ENCODE measurements at places on chromosomes 5 and 9.

GRCh38 chr5:5584236-5584745 is 161.8 kb downstream of the ICE1 start:
- no peak for DNase-seq

DNA sequence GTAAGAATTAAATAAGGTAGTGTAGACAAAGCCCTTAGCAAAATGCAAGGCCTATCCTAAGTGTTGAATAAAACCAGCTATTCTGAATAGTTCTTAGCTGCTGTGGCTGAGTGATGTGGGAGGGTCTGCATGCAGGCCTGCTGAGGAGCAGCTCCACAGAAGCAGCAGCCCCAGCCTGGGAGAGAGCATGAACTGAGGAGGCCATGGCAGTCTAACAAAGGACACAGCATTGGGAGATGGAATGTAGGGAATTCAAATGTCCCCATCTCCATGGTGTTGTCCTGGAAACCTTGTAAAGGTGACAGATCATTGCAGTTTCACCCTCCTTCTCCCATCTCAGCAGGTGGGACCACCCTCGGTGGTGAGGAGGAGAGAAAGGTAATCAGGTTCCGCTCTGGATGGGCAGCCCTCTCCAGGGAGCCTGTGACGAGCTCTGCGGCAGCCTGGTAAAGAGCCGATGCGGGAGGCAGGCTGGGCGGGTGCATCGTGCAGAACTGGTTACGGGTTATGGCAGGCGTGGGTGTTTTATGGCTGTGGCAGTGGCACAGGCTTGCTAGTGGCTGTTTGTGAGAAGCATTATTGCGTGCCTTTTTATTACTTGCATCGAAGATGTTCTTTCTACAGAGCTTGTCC is 199.9 kb upstream of the GLRA1 start:
- DNase-seq, result no peak

DNA sequence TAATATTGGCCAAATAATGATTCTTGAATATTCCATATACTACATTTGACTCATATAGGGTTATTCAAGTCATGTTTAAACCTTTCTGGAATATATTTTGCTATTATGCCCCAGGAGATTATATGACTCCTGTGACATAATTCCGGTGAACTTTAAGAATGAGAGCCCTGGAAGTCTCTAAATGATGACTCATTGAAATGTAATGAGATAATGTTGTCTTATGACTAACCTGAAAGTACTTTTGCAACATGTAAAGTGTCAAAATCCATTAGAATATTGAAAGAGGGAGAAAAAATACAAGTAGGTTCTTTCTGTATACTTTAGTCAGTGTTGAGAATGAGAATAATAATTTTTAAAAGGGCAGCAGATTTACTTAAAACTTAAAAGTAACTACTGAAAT is 830.4 kb downstream of the MAT2B start:
- DNase-seq, result no peak

DNA sequence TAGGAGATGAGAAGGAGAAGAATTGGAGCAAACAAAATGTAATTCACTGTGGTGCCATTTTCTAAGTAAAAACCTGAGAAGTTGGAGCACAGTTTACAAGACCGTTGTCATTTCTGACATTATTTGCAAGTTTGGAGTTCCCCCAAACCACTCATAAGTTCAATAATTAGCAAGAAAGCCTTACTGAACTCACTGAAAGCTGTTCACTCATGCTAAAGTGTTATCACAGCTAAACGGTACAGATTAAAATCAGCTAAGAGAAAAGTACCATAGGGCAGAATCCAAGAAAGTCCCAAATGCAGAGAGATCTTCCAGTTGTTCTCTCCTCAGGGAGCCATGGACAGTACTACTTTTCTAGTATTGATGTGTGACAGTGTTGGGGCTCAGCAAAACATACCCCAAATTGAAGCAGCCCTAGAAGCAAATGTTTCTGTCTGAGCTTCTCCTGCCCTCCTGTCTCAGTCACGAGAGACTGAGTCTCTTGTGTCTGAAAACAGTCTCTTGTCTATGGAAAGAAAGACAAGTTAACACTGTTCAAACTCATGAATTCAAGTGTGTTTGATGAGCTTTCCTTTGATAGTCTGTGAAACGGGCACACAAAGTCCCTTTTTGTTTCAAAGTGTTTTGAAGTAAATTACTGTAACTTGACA is 221.2 kb downstream of the GABRG2 start:
- no peak for DNase-seq

DNA sequence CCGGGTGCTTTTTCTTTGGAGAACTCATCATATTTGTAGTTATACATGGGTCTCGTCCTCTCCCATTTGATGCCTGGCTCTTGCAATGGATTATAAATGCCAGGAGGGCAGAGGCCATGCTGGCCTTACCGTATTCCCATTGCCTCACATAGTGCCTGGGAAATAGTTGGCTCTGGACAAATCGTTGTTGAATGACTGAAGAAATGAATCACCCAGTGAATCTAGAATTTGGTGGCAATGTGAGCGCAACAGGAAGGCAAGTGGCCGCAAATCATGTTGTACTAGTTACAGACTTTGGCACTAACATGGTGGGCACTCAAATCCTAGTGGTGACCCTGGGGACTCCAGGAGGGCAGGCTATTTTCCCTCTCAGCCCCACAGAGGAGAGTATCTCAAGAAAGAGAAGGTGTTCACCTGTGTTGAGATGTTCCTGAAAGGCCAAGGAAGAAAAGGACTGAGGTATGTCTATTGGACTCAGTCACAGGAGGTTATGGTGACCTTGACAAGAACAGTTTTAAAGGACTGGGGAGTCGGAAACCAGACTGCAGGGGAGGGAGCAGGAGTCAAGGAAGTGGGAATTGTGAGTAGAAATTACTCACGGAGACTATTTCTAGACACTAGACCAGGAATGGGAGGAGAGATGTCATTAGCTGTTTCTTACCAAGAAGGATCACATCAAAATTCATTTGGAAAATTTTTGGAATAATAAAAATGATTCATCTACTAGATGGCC is 61.7 kb upstream of the COL15A1 start:
- DNase-seq, result no peak

GRCh38 chr9:13575558-13575957 is 296.1 kb upstream of the MPDZ start:
- no peak for DNase-seq

DNA sequence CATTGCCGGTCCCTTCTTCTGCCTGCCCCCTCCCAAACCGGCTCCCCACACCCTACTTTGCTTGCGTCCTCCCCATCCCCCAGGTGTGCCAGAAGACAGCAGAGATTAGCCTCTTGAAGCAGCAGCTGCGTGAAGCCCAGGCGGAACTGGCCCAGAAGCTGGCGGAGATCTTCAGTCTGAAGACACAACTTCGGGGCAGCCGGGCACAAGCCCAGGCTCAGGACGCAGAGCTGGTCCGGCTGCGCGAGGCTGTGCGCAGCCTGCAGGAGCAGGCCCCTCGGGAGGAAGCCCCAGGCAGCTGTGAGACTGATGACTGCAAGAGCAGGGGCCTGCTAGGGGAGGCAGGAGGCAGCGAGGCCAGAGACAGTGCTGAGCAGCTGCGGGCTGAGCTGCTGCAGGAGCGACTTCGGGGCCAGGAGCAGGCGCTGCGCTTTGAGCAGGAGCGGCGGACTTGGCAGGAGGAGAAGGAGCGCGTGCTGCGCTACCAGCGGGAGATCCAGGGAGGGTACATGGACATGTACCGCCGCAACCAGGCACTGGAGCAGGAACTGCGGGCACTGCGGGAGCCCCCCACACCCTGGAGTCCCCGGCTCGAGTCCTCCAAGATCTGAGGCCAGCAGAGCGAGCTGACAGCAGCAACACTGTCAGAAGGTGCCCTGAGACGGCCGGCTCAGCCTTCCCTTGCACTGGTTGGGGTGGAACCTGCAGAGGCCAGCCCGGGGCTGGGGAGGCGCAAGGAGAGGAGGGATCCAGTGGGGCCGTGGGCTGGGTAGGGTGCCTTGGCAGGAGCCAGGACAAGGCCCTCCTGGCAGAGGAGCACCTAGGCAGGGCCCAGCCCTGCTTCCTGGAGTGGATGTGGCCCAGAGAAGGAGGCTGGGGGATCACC is 8.3 kb downstream of the N4BP3 start:
- peak; percentile 82 for DNase-seq

- no peak for DNase-seq
These were observed 4.4 kb upstream of the PRR7 start for GRCh38 chr5:177442066-177442826.

GRCh38 chr9:94250456-94250855 is 8.6 kb upstream of the ZNF169 start:
- DNase-seq, result no peak

DNA sequence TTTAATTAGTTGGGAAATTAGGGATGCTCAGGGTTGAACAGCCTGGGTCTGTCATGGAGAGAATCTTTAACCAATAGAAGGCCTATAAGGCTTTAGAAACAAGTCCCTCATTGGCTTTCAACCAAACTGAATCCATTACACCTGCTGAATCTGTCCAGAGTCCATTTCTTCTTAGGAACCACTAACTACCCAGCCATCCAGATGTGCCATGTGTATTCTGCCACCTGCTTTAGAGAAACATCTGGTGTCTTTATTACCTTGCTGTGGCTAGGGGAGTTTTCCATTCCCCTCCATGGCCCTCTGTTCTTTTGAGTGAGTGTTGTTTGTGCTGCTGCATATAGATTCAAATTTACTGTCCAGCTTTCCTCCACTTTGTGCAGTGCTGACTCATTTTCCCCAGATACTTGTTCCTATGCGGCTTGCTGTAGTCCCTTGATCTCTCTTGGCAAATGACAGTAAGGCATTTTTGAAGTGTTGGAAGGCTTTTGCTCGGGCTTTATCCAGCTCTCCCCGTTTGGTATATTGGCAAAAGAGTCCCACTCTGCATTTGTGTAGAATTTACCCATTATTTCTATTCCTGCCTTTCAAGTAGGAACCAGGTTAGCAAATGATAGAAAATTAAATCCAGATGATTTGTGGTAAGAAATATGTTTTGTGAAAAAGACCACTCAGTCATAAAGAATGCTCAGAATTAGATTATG is 54.6 kb downstream of the NLN start:
- no peak for DNase-seq
